SHP77 treated with DMSO at 0.1 percent for 48 hours (cell line): ENCODE measurements at places on chromosomes 3 and 15.

- no peak for DNase-seq
Measured at GRCh38 chr3:17928502-17929145, 186.2 kb upstream of the TBC1D5 start.

DNA sequence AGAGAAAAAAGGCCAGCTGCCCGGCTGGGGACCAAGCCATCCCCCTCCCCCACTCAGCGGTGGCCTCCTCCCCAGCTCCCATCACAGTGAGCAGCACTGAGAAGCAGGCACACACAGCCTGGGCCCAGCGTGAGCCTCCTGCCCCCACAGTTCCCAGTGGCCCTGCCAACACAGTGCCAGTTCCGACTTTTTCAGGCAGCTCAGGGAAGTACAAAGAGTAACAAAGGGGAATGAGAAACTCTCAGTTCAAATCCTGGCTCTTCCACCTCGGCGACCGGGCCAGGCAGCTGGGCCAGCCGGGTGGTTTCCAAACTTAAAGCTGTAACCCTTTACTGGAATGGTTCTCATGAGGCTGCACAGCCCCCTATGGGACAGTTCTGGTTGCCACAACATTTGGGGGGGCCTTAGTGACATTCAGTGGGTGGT lies 18.5 kb downstream of the TNK2 start:
- no peak for DNase-seq

DNA sequence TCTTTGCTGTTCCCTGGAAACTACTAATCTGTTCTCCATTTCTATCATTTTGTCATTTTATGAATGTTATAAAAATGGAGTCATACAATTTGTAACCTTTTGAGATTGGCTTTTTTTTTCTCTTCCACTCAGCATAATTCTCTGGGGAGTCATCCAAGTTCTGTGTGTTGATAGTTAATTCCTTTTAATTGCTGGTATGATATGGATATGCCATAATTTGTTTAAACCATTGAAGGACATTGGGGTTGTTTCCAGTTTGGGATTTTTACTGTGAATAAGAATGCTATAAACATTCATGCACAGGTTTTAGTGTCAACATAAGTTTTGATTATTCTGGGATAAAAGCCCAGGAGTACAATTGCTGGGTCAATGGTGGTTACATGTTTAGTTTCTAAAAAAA lies 279.4 kb downstream of the WNT5A start:
- no peak for DNase-seq

DNA sequence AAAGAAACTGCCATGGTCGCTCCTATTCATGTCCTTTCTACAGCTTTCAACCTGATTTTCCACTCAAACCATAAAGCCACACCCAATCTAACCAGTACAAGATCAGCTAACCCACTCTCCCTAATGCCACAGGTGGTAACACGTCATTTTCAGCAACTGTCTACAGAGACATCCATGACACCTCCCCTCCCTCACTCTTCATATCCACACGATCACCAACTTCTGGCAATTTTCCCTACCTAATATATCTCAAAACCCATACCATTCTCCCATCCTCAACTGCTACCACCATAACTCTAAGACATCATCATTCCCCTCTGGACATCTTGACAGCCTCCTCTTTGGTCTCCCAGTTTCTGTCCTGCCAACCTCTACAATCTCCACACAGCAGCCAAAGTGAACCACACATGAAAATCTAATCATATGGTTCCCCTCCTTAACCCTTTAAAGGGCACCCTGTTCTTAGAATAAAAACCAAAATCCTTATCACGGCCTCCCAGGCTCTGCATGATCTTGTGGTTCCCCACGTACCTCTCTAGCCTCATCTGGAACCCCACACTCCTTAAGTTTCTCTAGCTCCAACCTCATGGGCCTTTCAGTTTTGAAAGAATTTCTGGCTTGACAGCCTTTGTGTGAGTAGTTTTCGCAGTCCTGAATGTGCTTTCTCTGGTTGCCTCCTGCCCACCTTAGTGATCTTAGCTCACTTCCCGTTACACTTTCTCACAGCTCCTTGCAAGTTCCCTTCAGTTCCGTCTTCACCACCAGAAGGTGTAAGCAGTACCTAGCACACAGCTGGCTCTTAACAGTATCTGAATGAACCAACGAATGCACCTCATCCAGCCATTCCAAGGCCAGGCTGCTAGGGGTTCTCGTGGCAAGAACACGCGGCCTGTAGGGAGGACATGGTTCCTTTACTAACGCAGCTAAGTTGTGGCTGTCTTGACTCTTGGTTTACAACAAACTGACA lies 33.4 kb downstream of the SPINK8 start:
- DNase-seq, result no peak

DNA sequence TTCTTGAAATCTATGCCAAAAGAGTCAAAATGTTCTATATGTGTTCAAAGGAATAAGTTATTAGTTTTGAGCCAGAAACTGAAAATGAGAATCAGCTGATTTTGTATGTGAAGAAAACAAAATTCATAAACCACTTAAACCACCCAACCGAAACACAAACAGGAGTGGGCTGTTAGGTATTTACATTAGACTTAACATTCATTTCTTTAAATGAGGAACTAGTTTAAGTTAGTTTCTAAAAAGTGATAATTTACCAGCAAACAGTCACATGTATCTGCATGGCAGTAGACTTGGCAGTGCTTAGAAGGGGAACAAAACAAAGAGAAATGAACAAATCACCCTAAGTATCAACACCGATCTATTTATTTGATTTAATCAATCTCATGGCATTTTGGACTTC lies 128.0 kb downstream of the GMNC start:
- DNase-seq, result no peak

- DNase-seq, result no peak
Measured at GRCh38 chr15:72472992-72473610, 1.0 kb upstream of the ARIH1 start.

GRCh38 chr15:62639432-62639831 lies 403.1 kb upstream of the TPM1 start:
- no peak for DNase-seq
